Foreskin melanocyte (primary cell): ENCODE measurements at places on chromosomes 11 and 22.

- no peak for DNase-seq
Measured at GRCh38 chr11:77303328-77303727, 1.8 kb upstream of the GDPD4 start.

DNA sequence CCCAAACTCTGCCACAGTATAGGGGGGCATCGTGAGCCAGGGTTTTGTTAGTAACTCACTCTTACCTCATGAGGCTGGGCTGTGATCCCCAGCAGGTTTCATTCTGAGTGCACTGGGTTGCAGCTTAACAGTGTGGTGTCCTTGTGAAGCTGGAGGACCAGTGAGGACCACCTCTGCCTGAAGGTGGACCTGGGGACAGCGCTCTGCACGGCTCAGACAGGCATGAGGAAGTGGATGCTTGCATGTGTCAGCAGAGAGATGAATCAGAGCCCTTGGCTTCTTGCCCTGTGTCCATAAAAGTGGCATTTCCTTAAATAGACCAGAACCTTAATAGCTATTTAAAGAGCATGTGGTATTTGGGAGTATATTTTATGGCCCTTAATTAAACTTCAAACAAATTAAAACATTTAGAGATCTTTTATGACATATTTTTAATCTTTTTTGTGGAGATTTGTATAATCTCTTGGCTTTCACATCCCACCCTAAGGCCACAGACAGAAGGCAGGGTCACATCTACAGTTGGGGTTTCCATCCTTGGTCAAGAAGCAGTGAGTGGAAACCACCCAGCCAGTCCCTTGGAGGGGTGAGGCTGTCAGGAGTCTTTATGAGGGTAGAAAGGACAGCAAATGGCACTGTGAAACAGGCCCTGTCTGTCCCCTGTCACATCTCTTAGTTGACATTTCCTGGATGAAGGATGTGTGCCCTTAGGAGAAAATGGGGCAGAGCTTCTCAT lies 24.8 kb upstream of the ADORA2A start:
- peak; percentile 84 for DNase-seq

- no peak for DNase-seq
Measured at GRCh38 chr11:33237039-33237597, 20.1 kb upstream of the HIPK3 start.

GRCh38 chr11:102260241-102260640 lies 57.0 kb upstream of the BIRC3 start:
- DNase-seq: no peak

DNA sequence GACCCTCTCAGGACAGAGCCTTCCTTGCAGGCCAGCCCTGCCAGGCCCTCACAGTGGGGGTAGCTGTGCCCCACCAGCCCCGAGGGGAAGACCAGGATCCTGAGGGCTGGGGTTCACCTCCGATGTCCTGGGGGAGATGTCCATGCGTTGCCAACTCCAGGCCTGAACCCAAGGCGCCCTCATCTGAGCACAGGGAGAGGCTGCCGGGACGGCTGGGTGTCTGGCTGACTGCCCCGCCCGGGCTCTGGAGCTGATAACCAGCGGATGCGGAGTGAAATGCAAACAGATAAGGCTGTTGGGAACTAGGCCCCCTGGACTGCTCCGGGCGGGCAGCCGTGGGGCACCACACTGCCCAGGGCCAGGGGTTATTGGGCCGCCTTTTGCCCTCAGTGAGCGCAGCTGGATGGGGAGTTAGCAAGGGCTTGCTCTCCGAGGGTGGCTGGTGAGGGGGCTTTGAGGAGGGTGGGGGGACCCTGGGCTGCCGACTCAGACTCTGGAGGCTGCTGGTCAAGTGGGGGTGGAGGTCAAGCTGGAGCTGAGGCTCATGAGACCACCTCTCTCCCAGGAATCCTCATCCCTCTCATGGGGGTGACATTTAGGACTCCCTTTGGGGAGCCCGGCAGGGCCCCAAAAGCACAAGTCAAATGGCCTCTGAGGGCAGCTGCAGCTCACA lies 5.6 kb upstream of the MUC6 start:
- DNase-seq: no peak

GRCh38 chr11:12276356-12276755 lies 101.0 kb upstream of the PARVA start:
- no peak for DNase-seq

- DNase-seq: no peak
Measured at GRCh38 chr11:112718483-112718882, 242.7 kb upstream of the NCAM1 start.
